Cardiac fibroblast (primary cell): ENCODE measurements at places on chromosomes 4 and X.

GRCh38 chr4:85895755-85896154 lies 420.8 kb downstream of the ARHGAP24 start:
- DNase-seq = no peak

- DNase-seq = peak; percentile 42
Measured at GRCh38 chrX:46627711-46628419, 54.3 kb downstream of the CHST7 start.

DNA sequence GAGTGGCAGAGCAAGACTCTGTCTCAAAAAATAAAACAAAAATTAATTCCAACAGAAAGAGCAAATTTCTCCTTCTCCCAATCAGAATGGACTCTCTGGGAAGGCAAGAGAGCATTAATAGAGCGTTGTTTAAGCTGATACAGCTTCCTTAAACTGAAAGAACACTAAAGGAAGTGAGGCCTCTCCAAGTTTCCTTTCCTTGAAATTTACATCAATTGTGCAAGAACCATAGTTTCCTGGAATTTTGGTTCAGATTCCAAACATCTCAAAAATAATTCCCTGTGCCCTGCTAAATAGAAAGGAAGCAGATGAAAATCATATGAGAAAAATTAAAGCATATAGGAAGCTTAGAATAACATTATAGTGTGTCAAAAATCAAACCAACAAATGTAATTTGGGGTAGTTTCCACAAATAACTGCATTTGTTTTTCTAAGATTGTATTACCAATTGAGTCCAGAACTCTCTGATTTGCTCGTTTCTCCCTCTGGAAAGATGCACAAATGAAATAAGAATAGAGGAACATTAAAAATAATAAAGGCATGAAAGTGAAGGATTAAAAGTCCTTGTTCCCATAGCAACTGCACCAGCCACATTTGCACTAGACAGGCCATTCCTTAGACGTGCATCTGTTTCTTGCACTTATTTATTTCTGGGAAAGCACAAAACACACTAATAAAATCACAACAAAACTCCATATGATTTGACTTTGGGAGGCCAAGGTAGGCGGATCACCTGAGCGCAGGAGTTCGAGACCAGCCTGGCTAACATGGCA lies 3.7 kb upstream of the FAM241A start:
- DNase-seq = peak; percentile 74

- DNase-seq = no peak
Measured at GRCh38 chr4:185587427-185588161, 52.3 kb upstream of the PDLIM3 start.

DNA sequence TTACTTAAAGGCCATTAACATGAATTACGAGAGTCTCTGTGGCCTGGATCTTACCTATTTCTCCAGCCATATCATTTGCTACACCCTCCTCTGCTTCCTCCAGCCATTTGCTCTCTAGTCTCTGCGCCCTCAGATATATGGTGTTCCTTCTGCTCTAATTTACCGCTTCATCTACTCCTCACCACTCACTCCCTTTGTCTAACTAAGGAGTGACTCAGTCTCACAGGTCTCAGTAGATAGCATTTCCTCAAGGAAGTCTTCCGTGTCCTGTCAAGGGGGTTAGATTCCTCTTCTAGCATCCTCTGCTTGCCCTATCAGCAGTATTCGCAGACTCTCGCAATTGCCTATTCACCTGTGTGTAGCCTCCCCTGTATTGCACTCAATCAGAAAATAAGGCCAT lies 892.1 kb upstream of the INTU start:
- no peak for DNase-seq
